ENCODE measurements at places on chromosomes 5 and 9. TPM values are rescaled to one million over a fixed set of nuclear protein-coding genes. Genes with fewer than 3 reads are reported as not detected.
A peak's percentile ranks its signal among the peaks of the same experiment; 100 is the strongest.

DNA sequence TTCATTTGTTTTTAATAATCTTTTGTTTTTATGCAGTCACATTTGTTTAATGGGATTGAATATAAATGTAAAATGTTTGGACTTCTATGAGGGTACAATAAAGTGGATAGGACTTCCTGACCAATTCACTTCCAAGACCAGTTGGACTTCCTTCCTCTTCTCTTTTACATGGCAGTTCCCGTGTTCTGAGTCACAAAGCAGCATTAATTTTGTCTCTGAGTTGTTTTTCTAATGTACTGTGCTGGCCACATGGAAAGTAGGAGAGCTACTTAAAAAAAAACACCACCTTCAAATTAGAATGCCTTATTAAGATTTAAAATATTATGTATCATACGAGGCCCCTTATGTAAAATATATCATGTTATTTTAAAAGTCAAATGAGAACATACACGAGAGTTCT lies 87.3 kb downstream of the CCDC171 start:
- DNase-seq = no peak

HAND1 gene
- not detected for polyA plus RNA-seq

DNA sequence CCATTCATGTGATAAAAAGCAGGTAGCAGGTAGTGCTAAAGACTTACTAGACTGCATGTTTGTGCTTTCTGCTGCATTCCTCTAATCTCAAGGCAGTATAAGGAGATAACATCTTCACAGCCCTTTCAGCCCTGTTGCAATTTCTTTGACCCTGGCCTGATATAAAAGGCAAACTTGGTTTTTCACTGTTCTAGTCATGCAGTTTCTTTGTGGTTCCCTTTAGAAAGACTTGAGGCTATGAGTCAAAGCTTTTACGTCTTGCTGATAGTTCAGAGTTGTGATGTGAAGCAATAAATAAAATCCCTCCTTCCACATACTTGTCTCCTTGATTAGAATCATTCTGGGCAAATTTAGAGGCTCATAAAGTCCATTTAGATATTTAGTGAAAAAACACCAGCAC lies 88.6 kb upstream of the CDKN2B start:
- DNase-seq = no peak

SPINK13 gene
- polyA plus RNA-seq = not detected

GRCh38 chr9:112369817-112370216 lies 10.1 kb upstream of the HSDL2 start:
- DNase-seq = no peak

- DNase-seq = no peak
Measured at GRCh38 chr9:12856603-12857002, 81.8 kb downstream of the LURAP1L start.

DNA sequence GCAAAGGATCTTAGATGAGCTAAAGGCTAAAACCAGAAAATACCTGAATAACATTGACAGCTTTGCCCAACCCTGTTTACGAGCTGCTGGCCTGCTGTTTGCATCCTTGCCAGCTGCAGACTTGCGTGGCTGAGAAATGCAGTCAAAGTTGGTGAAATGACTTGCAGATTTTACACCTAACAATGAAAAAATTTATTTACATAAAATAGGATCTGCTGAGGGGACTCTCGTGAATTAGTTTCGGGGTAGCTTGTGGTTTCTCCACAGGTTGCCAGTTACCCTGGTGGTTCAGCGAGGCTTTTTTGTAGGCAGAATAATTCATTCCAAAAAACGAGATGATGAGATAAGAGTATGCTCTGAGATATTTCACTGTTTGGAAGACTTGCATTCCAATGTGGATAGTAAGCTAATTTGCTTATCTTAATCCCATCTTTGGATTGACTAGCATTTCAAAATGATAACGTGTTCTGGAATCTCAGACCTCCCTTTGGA lies 65.7 kb upstream of the FANCC start:
- DNase-seq = no peak

DNM1 gene
- 24.3 TPM for polyA plus RNA-seq

UGCG gene
- polyA plus RNA-seq = 29.9 TPM

DNA sequence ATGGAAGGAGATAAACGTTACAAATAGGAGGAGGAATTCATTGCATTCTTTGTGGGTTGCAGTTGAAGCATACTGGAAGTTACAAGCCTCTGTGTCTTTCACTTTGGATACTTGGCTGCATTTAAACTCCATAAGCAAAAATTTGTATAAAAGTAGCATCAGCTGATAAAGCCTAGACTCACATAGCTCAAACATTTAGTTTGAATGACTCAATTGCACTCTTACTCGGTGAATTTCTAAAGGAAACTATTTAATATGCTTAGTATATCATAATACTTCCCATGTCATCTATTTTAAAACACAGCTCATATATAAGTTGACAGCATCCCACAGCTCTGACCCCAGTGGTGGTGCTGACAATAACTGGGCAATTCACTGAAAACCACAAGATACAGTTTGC lies 596.6 kb upstream of the ZNF608 start:
- no peak for DNase-seq

- DNase-seq = no peak
Measured at GRCh38 chr9:87787735-87788134, 61.8 kb downstream of the CTSL start.

- no peak for DNase-seq
Measured at GRCh38 chr5:138369706-138370105, 17.2 kb downstream of the KDM3B start.

DNA sequence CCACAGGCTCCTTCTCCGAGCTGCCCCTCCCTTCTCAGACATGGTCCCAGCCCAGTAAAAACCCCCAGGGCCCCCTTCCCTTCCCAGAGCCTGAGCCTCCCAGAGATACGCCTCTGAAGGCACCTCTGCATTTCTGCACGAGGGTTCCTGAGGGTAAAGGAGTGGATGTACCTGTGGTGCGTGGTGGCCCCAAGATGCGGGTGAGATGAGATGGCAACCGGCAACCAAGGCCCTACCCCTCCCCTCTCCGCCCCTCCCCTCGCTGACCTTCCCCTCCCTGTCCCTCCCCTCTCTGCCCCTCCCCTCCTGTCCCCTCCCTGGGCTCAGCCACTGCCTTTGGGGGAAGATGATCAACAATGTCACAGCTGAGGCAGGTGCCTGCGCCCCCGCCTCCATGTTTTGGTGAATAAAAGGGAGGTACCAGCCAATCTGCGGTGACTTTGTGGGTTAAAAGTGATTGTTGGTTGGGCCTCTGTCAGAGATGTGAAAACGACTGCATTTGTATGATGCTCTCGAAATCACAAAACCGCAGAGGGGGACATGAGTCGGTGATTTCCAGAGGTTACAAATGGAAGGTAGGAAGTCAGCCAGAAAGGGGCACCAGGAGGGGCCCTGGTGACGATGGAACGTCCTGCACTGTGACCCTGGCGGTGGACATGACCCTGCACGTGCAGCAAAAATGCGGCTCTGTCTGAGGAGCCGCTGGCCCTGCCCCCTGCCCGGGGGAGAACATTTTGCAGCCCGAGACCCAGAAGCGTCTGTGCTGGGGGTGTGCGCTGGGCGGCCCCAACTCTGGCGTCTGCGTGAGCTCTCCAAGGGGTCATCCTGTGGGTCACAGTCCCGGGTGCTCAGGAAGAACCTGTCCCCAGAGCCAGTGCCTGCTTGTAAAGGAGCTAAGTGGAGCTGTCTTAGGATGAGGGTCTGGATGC lies 3.7 kb downstream of the LCN9 start:
- DNase-seq = no peak

GRCh38 chr9:134812343-134812673 lies 68.3 kb upstream of the FCN2 start:
- DNase-seq = no peak

FAXDC2 gene
- polyA plus RNA-seq = not detected

- no peak for DNase-seq
Measured at GRCh38 chr9:89853161-89853560, 248.3 kb downstream of the GADD45G start.

ZNF879 gene
- polyA plus RNA-seq = 4.0 TPM

- no peak for DNase-seq
Measured at GRCh38 chr9:133574771-133575170, 34.4 kb downstream of the FAM163B start.

DNA sequence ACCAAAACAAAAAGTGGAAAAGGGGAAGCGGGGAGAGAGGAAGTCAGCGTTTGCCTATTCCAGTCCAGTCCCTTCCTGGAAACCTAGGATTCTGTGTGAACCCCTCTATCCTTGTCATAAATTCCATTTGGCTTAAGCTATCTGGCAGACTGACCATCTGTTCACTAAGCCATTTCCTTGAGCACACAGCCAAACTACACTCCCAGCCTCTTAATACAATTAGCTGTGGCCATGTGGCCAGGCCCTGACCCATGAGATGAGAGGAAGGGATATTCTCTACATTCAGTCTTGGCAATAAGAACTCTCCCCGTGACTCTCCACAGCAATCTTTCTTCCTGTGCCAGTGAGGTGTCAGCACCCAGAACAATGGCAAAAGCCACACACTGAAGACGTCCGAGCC lies 424.8 kb downstream of the TLE1 start:
- DNase-seq = peak; percentile 73

DNA sequence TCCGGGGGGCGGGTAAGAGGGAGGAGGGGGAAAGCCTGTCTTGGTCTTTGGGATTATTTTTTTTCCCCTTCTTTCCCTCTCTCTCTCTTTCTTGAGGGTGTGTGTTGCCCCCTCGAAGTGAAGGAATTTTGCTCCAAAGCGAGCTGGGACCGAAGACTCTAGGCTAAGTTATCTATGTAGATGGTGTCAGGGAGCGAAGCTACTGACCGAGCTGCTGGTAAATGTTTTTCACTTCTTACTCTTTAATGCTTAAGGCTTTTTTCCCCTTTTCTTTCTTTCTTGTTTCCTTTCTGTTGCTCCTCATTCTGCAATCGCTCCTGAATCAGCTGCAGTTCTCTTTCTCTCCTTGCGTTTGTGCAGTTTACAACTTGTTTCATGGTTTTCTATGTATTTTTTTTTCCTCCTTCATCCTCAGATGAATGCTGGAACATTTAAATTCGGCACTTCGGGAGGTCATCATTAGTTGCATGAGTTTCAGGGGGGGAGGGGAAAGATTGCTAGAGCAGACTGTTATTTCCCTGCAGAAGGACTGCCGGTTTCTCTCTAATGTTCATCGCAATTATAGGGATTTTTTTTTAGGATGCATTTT lies 1312.0 kb upstream of the WWC1 start:
- DNase-seq = no peak

- no peak for DNase-seq
Measured at GRCh38 chr5:62653864-62654575, 75.4 kb downstream of the LRRC70 start.

GRCh38 chr9:135520916-135521607 lies at the start of gene LCN1:
TSS of gene LCN1 (plus strand) at chr9:135521440. CDS start at chr9:135521498, 58 bp downstream.
- DNase-seq = no peak

BSPRY gene
- polyA plus RNA-seq = 0.49 TPM

GARNL3 gene
- 16.1 TPM for polyA plus RNA-seq

DNA sequence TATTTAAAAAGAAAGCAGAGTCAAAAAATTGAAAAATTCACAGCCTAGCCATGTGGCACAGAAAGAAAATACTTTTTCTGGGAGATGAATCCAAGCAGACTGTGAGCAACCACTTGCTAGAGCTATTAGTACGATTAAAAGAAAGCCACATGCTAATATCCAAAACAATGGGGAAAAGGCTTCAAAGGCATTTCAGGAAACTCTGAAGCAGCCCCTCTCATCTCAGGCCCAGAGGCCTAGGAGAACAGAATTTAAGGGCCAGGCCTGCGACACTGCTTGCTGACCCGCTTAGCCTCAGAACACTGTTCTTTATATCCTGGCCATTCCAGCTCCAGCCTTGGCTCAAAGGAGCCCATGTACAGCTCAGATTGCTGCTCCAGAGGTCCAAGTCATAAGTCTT lies 1257.0 kb upstream of the CDH18 start:
- no peak for DNase-seq

DNA sequence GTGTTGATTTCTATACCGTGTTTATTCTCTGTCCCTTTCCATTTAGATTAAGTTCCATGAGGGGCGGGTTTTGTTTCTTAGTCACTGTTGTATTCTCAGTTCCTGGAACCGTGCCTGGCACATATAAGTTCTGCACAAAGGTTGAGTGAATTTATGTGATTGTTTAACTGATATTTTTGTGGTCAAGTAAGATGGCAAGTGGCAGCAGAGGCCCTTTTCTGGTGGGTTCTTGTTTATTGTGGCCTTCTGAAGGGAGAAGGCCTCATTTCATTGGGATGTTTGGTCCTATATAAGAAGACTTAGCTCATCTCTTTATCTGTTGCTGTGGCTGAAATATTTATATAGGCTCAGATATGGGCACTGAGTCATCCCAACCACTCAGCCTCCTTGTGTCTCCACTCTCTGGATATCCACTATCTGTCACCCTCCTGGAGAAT lies 262.5 kb downstream of the PSAT1 start:
- no peak for DNase-seq

DNA sequence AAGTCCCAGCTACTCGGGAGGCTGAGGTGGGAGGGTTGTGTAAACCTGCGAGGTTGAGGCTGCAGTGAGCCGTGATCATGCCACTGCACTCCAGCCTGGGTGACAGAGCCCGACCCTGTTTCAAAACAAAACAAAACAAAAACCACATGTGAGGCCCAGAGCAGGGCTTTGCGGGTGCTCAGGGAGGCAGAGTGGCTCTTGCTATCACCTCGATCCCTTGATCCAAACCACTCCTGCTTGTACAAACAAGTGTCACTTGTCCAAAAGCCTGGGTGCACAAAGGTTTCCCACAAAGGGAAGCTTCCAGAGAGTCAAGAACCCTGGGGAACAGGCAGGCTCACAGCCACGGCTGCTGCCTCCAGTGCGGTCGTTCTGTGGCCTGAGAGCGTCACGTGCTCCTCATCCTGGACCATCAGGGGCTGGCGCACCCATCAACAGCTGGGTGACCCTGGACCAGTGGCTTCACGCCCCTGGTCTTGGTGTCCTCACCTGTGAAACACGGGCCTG lies 162.7 kb downstream of the C9orf50 start:
- DNase-seq = no peak

- DNase-seq = no peak
Measured at GRCh38 chr5:135158314-135158697, 124.3 kb upstream of the PITX1 start.

SHISAL2B gene
- not detected for polyA plus RNA-seq

GRCh38 chr5:145925353-145925752 lies 11.0 kb upstream of the SH3RF2 start:
- DNase-seq = no peak

- DNase-seq = no peak
Measured at GRCh38 chr5:35194635-35195471, 35.4 kb downstream of the PRLR start.

DNA sequence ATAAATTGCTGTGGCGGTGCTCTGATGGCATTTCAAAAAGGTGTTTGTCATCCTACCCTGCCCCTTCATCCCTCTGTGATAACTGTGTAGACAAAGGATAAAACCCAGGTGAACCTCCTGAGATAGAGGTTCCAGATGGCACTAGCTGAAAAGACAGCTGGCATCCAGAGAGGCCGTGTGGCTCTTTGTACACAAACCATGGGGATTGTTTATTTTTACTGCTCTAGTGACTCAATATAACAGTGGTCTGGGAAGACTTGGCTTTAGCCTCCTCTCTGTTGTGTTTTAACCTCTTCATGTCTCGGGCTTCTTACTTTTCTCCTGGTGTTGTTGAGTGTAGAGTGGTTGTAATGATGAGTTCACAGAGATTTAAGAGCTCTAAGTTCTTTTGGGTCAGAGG lies 48.8 kb downstream of the SH3GL2 start:
- no peak for DNase-seq

GRCh38 chr5:88390096-88390441 lies 121.4 kb upstream of the TMEM161B start:
- DNase-seq = no peak

- DNase-seq = no peak
Measured at GRCh38 chr9:89417832-89418473, 80.0 kb downstream of the SEMA4D start.

Data from muscle of arm (tissue), 14 donors.